ENCODE measurements at places on chromosomes 3 and 15.

GRCh38 chr15:89243046-89243690 lies 611 bp upstream of the FANCI start:
- DNase-seq, result no peak

DNA sequence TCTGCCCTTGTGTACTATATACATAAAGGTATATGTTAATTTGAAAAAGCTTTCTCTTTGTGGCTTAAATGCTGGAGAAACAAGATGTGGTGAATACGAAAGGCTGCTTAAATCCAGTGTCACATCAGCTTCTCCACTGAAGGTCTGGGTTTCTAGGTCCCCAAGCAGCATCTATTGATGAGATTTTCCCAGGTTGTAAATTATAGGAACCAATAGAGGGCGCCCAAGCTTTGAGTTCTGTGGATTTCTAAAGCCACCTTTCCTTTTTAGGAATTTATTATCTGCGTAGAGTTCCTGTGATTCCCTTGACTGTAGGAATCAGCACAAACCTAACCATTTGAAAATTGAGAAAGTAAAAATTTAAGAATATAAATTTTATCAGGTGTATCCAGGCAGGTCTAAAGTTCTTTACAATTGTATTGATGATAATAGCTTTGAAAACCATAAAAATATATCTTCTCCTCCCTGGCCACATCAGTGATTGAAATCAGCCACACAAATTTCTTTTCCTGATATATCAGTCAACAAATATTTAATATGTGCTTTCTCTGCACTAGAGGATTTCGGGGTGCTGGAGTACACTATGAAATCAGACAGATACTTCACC lies 88.3 kb upstream of the ADAMTSL3 start:
- no peak for DNase-seq

DNA sequence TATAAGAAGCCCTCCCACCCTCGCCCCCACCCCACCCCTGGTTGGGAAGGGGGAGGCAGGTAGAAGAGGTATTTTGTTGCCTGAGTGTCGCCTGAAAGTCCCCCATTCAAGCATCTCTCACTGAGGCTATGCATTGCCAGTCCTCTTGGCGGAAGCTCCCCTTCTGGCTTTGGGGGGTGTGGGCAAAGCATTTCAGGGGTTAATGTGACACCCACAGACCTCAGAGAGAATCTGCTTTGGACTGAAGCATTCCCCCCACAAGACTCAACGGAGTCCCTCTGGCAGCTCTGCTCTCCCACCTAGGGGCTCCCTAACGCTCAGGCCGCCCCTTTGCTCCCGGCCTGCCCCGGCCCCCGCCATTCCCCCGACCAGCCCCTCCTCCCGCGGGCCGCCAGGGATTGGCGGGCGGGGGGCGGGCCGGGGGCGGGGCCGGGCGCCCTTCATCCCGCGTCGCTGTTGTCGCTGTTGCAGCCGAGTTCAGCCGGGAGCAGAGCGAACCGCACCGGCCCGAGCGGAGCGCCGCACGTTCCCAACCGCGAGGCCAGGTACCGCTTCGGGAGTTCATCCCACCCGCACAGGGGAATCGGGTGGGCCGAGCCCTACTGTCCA lies at the start of gene SLC38A3:
Gene SLC38A3 (plus strand): TSS at position 468 of the 609 bp plus-strand sequence. CDS start 8,929 bp downstream, outside the sequence.
- DNase-seq, result peak; percentile 39

DNA sequence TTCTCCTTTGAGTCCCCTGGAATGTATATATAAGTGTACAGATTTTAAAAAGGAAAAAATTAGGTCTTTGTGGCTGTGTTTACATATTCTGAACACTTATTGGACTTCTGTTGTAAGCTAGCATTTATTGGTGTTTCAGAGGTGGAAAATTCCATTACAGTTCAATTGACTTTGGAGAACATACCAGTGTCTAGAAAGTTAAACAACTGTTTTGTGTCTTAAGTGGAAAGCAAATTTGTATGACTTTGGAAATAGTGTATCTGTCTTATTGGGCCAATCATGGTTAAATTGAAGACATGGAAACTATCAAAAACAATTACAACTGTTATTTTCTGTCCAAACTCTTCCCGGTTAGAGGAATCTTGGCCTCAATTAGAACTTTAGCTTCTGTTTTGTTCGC lies 265.0 kb upstream of the C2CD4B start:
- DNase-seq, result no peak

DNA sequence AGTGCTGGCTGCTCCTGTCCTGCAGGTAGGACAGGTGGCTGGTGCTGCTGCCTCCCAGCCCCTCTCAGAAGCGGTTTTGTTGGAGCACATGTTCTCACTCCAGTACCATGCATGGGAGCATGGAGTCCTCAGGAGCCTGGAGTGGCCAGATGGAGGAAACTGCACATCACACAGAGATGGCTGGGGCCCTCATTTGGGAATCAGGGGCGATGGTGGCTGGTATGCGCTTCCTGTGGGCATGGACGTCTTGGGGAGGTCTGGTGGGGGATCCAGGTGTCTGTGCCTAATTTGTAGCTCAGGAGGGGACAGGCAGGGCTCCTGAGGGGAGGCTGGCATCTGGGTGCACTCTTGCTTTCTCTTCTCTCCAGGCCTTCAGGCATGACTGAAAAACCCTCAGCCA lies 168.2 kb downstream of the KLF13 start:
- DNase-seq, result no peak

- DNase-seq, result no peak
These were observed 261.0 kb downstream of the ROBO1 start for GRCh38 chr3:79506751-79507150.
